ENCODE measurements at places on chromosomes 2 and 18.

DNA sequence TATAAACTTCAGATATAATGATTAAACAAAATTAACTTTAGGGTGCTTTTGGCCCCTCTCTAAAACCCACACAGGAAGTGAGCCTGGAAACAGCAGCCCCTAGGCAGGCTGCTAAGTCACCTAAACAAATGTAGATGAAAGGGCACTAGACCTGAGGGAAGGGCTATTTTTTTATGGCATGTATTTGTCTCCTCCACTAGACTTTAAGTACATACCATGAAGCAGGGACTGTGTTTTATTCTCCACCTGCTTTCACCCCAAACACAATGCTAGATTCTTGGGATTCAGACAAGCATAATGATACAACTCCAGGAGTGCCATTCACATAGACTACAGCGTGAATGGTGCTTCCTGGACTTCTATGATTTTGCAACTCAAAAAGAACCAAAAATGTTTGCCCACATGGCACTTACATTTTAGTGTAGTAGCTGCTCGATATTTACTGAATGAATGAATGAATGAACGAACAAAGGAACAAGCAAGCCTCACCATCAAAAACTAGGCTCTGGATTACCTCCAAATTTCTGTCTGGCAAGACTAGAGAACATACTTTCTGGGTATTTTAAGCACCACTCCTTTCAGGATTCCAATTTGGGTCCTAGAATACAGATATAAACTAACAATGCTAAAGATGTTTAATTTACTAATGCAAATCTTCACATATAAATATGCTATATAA lies 10.1 kb downstream of the ATAD2B start:
- DNase-seq: peak; percentile 39

DNA sequence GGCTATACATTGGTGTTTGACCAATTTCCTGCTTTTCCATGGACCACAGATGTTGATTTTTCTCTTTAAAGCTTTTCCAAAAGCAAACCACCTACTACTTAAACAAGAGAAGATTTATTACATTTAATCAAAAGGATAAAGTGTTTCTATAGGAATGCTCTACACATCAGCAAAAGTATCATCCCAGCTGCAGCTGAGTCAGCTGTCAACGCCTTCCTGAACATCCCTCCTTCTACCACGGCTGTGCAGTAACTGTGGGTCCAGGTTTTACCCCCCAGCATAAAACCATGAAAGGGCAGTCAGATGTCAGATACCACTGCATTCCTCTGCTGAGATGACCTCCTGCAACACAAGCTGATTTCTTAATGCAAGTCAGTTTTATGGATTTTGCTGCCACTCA lies 524.5 kb upstream of the MEX3C start:
- DNase-seq: no peak

DNA sequence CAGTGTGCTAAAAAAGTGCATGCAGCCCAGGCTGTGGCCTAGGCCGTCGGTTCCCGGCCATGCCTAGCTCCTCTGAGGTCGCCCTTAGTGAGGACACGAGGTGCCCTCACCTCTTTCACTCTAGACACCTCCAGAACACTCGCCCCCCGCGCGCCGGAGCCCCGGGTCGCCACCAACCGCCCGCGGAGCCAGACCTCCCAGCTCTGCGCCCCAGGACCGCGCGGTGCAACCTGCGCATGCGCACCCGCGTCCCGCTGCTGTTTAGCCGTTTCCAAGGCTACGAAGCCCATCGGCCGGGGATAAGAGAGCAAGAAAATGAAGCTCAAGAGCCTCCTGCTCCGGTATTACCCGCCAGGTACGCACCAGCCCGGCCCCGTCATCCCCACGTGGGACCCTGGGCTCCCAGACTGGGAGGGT lies at the start of gene DAW1:
TSS of gene DAW1 (plus strand) at position 257 of the 417 bp plus-strand sequence. CDS start at position 316, 59 bp downstream.
- DNase-seq: peak; percentile 60

GRCh38 chr2:172299741-172300140 lies 127.6 kb upstream of the ITGA6 start:
- no peak for DNase-seq

GRCh38 chr2:23703583-23704385 lies 223.1 kb downstream of the ATAD2B start:
- no peak for DNase-seq

GRCh38 chr2:205984381-205984780 lies 101.6 kb downstream of the INO80D start:
- peak; percentile 9 for DNase-seq

GRCh38 chr18:21857871-21858270 lies 117.3 kb downstream of the MIB1 start:
- no peak for DNase-seq

DNA sequence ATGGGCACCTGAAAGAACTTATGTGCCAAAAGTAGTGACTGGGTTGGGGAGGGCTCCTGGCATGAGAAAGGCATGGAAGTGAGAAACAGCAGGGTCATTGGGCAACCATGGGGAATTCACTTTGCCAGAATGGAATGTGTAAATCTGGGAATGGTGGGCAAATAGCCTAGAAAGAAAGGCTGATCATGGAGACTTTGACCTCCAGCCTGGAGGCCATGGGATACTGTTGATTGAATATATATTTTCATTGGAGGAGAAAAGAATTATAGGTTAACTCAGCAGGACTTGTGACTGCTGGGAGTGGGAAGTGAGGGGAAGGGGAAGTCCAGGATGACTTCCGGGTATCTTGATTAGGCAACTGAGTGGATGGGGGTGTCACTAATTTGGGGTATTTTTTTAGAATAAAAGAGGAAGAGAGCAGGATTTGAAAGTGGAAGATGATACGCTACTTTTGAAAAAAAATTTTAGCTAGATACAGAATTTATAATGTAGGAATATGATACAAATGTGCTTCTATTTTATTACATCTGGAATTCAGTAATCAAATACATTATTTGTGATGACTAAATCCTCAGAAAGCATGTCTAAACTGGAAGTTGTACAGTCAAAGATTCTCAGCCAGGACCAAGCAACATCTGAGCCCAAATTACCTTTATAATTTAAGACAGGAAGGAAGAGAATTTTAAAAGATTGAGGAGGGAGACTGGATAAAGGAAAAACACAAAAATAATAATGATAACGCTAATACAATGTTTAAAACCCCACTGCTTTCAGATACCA lies 116.2 kb downstream of the GATA6 start:
- DNase-seq: no peak

GRCh38 chr2:107775791-107776190 lies 50.9 kb upstream of the RGPD4 start:
- no peak for DNase-seq

- no peak for DNase-seq
Observed at GRCh38 chr2:197138506-197138905, 172.1 kb downstream of the ANKRD44 start.

DNA sequence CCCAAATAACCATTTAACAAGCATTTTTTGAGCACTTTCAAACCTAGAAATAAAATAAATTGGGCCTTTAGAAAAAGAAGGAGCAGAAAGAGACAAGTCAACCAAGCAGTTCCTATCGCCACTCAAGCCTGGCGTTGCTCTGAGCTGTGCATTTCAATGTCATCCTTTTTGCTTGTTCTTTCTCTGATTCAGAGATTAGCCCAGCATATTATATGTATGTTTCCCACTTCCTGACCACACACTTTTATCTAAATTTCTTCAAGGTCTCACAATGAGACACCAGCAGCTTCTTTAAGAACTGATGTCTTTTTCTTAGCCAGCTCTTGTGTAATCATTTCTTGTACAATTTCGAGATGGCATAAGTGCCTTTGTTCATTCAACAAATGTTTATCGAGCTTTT lies 344.5 kb upstream of the ID2 start:
- DNase-seq: peak; percentile 51

DNA sequence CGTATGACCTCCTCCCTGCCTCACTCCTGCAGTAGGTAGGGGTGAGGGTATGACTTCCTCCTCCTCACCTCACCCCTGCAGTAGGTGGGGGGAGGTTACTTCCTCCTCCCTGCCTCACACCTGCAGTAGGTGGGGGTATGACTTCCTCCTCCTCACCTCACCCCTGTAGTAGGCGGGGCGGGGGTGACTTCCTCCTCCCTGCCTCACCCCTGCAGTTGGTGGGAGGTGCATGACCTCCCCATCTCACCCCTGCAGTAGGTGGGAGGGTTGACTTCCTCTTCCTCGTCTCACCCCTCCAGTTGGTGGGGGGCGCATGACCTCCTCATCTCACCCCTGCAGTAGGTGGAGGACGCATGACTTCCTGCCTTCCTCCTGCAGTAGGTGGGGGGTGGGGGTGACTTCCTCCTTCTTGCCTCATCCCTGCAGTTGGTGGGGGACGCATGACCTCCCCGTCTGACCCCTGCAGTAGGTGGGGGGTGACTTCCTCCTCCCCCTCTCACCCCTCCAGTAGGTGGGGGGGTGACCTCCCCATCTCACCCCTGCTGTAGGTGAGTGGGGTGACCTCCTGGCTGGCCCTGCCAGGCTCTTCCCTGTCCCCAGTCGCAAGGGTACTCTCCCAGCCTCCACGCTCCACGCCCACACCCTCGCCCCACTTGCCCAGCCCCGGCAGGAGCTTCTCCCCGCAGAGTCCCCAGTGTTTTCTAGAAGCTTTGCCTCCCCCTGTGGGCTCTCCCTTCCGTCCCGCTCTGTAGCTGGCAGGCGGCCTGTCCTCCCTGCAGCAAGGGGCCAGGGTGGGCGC lies 39.3 kb downstream of the TSHZ1 start:
- DNase-seq: peak; percentile 39

DNA sequence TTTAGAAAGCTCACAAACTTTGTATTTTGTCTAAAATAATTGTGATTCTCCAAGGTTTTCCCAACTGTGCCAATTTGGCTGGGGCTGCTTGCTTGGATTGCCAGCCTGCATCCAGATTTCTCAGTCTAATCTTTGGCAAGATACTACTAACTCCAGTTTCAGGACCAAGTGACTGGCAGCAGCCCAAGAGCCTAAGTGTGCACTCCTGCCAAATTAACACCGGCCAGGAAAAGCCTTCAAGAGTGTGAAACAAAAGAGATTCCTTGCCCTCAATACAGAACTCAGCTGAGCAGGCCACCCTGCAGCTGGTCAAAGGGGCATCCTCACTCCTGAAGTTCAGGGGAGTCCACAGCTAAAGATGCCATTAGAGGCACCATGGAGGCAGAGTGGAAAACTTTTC lies 589.0 kb upstream of the ACVR2A start:
- DNase-seq: no peak

DNA sequence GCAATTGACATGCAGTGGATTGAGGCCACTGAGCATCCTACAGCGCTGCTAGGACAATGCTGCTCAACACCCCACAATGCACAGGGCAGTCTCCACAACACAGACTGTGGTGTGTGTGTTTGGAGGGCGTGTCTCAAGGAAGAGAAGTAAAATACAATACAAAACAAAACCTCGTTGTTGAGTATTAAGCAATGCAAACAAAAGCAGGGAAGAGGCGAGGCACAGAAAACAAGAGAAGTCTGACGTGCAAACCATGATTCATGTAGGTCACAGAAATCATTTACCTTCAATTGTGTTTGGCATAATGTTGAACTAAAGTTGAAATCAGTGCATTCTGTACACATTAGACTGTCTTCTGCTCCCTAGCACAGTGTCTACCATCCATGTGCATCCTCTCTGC lies 260.9 kb downstream of the PHLPP1 start:
- no peak for DNase-seq

DNA sequence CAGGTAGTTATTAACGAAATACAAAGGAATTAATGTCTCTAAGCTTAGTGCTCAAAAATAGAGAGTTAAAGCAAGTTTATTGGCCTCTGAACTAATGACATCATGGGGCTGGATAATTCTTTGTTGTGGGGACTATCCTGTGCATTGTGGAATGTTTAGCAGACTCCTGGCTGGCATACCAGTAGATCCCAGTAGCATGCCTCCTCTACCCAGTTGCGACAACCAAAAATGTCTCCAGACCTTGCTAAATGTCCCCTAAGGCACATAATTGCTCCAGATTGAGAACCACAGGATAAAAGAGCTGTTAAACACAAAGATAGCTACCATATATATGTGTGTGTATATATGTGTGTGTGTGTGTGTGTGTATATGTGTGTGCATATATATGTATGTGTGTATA lies 194.5 kb downstream of the ERBB4 start:
- no peak for DNase-seq

GRCh38 chr2:128772671-128773070 lies 454.0 kb upstream of the HS6ST1 start:
- DNase-seq: no peak

GRCh38 chr2:44169155-44169898 lies 652 bp downstream of the PPM1B start:
- DNase-seq: peak; percentile 71

- no peak for DNase-seq
Observed at GRCh38 chr2:152354069-152354755, 19.2 kb downstream of the FMNL2 start.

DNA sequence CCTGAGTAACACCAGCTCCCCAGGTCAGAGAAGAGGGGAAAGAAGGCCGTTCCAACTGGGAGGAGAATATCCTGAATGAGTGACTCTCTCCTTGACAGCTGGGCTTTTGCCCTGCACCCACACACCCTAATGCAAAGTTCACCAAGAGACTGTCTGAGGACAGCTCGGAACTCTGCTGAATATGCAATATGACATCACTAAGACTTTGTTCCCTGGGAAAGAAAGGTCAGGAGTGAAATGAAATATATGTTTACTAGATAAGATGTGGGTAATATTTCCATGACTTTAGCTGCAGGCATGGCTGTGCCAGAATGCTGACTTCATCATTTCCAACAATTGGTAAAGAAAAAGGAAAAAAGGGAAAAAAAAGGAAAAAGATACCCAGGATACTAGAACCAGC lies 488.2 kb upstream of the RAB6C start:
- no peak for DNase-seq
